ENCODE measurements at places on chromosomes 11 and 22.
A peak's percentile ranks its signal among the peaks of the same experiment; 100 is the strongest.

GRCh38 chr22:27865496-27865895 is 53.6 kb downstream of the PITPNB start:
- no peak for DNase-seq

DNA sequence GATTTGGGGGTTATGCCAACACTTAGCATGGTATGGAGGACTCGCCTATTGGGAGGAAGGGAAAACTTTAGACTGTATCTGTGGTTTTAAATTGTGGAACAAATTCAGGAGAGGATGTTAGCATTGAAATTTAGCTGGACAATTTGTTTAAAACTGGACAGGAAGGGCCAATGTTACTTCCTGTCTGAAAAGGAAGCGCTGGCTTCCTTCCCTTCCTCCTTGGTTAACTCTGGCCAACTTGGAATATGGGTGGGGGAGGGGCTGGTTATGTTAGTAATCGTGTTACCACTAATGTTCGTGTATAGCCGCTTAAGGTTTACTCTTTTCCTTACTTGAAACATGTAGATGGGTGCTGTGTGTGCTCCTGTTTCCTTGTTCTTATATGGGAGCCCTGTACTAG is 13.9 kb downstream of the CTNND1 start:
- DNase-seq, result no peak

DNA sequence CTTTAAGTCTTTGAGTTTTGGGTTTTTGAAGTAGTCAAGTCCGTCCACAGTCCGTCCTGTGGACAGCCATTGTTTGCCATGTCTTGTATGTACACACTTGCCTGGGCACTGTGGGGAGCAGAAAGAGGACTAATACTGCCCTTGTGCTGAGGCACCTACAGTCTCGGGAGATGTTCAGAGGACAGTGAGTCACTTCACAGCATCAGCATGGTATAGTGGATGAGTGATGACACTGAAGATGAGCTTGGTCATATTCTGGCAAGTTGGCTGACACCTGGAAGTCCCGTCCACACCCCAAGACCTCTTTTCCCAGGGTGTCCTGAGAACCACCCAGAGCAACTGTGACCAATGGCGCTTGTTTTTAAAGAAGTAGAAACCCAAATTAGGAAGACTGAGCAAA is 29.2 kb downstream of the NF2 start:
- no peak for DNase-seq

- DNase-seq, result no peak
Measured at GRCh38 chr11:113296447-113297205, 17.8 kb upstream of the TTC12 start.

DNA sequence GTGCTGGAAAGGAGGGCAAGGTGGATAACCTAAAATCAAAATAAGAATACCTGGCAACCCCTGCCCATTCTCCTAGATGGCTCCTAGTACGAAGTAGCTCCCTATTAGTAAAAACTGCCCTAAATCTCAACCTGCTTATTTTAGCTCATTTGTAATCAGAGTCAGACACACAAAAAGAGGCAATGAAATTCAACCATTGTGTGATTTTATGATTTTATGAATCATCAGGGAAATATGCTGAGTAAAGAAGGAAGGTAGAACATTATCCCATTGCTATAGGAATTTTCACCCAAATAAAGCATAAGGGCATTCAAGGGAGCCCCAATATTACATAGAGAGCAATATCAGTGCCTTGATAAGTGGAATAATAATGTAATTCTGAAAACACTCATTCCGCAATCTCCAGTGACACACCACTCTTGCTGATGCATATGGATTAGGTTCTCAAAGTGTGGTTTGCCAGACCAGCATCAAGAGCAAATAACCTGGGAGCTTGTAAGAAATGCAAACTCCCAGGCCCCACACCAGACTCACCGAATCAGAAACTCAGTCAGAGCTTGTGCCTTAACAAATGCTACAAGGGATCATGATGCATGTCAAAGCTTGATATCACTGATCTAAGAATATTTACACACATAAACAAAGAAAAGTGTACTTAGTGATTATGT is 789.6 kb downstream of the DLG2 start:
- no peak for DNase-seq

GRCh38 chr22:36510966-36511881 is 4.4 kb upstream of the FOXRED2 start:
- DNase-seq, result no peak

GRCh38 chr11:119615003-119615881 is 113.8 kb downstream of the NECTIN1 start:
- DNase-seq, result no peak

GRCh38 chr11:111439901-111440300 is 60.8 kb upstream of the POU2AF1 start:
- no peak for DNase-seq

- DNase-seq, result no peak
Measured at GRCh38 chr22:40000171-40000570, 5.4 kb downstream of the FAM83F start.

DNA sequence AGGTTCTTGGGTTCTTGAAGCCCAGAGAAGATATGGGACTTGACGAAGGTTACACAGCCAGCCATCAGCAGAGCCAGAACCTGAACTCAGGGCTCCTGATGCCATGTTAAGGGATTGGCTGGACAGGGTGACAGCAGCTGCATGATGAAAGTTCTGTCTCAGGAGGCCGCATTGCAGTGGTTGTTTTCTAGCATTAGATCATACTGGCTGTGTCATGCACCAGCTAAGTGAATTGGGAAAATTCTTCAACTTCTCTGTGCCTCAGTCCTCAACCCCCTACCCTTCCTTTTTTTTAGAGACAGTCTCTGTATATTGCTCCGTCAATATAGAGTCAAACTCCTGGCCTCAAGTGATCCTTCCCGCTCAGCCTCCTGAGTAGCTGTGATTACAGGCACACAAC is 5.4 kb upstream of the LTBP3 start:
- DNase-seq, result no peak

GRCh38 chr11:37504921-37505320 is 906.9 kb upstream of the RAG2 start:
- DNase-seq, result no peak

DNA sequence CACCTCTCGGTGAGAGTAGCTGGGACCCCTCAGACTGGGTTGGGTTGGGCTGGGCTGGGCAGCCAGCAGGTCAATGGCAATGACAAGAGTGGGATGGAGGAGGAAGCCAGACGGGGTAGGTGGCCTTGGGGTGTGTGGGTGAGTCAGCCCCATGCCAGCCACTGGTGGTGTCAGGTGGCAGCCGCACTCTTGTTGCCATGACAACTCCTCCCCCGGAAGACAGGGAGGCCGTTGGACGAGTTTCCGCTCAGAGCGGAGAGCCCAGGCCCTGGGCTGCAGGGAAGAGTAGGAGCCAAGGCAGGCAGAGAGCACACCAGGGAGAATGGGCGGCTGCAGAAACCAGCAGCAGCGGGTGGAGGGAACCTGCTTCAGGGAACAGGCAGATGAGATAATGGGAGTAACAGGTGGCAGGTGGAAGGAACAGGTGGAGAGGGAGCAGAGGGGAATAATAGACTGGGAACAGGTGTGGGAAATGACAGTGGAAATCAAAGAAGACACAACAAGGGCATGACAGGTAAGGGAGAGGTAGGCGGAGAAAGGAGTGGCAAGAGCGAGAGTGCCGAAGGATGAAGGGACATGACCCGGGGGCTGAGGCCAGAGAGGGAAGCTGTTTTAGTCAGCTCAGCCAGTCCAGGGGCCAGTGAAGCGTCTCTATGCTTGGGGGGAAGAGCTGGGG is 8.7 kb downstream of the SPTBN2 start:
- peak; percentile 41 for DNase-seq

DNA sequence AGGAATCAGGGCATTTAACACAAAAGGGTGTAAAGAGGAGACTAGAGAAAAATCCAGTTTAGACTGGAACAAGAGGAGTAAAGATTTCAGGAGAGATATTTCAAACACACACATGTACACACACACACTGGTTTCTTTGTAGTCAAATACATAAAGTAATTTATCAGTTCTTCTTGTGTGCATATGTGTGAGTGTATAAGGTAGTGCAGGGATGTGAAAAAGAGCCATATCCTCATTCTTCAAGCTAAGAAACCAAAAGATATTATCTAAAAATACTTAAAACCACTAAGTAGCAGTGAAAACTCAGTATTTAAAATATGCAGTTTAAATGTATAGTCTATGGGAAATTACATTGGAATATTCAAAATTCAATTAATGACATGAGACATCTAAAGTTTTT is 52.5 kb upstream of the CARD18 start:
- no peak for DNase-seq

DNA sequence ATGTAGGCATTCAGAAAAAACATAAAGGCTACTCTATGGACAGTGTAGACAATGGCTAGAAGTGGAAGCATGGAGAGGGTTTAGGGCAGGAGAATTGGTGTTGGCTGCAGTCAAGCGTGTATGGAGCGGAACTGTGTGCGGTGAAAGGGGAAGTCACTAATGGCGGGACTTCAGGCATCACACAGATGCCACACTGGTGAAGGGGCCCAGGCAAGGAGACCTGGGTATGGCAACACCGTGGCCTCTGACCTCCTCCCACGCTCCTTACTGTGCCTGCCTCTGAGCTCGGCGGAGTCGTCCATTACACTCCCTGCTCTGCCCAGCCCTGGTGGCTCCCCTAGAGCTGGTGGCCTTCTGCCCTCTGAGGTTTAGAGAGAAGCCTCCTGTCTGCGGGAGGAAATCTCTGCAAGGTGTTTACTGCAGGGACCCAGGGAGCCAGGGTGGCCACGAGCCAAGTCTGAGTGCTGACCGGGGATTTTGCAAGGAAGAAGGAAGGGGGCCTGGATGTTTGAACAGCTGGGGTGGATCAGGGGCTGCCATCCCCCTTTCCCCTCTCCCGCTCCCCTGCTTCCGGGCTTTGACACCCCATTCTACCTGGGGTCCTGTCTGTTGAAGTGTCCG is 75.1 kb upstream of the TSPAN18 start:
- no peak for DNase-seq

DNA sequence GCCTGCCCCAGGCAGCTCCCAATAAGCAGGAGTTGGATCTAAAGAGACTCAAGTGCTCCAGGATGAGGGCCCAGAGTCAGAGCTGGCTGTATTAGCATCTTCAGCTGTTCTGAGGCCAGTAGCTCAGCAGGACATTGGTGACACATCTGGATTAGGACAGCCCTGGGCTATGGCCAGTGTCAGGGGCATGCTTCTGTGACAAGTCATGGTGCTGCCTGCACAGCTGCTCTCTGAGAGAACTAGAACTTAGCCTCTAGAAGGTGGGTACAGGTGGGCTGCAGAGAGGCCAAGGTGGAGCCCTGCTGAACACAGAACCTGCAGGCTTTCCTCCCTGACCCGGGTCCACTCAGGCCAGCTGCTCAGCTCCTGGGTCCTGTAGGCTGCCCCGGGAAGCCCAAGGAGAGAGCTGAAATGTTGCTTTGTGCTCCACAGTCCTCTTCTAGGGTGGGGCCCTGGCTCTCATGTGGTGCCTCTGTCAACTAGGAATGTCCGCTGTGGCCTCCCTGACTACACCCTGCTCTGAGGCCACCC is 426.9 kb downstream of the SOX6 start:
- no peak for DNase-seq

- no peak for DNase-seq
Measured at GRCh38 chr22:43094085-43094484, 4.9 kb upstream of the TTLL1 start.

DNA sequence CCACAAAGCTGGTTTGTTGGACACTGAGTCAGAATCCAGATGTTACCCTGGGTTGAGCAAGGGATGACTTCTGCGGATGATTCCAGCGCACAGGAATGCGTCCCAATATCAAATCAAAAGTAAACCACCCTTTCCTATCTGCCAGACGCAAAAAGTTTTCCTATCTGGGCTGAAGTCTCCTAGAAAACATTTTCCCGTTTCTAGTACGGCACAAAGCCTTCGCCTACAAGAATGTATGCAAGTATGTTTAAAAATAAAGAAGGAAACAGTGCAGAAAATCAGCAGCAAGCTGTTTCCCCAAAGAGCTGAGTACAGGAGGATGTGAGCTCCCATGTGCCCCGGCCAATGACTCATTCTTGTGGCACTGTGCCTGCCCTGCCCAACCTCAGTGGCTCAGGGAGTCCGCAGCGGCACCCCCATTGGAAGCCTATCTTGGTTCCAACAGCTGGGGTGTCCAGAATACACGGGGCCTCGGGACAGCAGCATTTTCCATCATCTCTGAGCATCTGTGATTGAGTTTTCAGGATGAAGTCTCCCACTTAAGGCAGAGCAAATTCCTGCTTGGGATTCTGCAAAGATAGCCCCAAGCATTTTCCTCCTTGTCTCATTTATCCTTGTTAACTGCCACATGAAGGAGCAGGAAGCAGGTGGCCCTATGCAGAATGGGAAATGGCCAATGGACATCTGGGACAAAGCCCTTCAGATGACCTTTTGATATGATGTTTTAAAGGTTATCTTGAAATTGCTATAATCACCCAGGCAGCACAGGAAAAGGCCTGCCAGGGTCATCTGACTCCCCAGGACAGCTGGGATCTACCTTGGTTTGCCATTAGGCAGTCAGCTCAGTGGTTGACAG is 17.5 kb downstream of the KCNJ5 start:
- DNase-seq, result no peak

- DNase-seq, result no peak
Measured at GRCh38 chr11:132357811-132358572, 987.6 kb downstream of the NTM start.

DNA sequence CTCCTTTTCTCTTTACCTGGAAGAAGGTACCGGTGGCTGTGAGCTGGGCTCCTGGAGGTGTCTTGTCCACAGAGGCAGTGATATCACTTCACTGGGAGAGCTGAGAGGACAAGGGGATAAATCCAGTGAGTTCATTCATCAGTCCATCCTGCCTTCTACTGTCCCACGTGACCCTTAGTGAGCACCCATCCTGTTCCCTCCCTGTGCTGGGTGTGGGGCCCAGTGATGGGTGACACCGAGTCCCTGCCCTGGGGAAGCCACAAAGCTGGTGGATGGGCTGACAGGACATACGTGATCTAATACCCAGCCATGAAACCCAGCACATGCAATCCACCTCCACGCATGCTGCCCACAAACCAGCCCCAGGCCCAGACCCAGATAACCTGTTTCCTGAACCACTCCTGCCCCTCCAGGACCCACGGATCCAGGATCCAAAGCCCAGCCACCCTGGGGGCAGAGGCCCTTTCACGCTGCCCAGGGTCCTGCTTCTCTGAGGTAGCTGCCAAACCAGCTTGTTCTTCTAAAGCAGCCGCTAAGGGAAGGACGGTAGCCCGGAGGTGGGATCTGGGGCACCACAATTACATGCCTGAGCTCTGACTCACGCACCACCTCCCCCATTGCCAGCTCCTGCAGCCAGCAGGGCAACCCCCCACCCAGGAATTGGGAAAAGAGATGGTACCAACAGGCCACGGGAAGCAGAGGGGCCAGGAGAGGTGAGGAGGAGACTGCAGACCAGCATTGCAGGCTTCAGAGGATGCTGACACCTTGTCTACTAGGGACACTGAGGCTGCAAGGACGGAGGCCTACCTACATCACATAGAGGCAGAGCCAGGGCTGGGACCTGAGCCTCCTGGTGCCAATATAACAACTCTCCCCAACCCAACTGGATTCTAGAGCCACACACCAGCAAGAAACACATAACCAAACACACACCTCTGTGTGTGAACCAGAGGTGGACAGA is 35.2 kb downstream of the GDPD5 start:
- DNase-seq, result no peak

- no peak for DNase-seq
Measured at GRCh38 chr11:10678101-10678500, 15.5 kb downstream of the IRAG1 start.

- no peak for DNase-seq
Measured at GRCh38 chr22:28002863-28003565, 84.0 kb upstream of the PITPNB start.

Data from stimulated activated CD4-positive, alpha-beta T cell treated with anti-CD3 and anti-CD28 coated beads, Interleukin-12 subunit alpha, Interleukin-12 subunit beta, amount 100 ng/mL, for 24 hours (primary cell).